AG10803 (cell line): ENCODE measurements at places on chromosomes 2 and 18.

DNA sequence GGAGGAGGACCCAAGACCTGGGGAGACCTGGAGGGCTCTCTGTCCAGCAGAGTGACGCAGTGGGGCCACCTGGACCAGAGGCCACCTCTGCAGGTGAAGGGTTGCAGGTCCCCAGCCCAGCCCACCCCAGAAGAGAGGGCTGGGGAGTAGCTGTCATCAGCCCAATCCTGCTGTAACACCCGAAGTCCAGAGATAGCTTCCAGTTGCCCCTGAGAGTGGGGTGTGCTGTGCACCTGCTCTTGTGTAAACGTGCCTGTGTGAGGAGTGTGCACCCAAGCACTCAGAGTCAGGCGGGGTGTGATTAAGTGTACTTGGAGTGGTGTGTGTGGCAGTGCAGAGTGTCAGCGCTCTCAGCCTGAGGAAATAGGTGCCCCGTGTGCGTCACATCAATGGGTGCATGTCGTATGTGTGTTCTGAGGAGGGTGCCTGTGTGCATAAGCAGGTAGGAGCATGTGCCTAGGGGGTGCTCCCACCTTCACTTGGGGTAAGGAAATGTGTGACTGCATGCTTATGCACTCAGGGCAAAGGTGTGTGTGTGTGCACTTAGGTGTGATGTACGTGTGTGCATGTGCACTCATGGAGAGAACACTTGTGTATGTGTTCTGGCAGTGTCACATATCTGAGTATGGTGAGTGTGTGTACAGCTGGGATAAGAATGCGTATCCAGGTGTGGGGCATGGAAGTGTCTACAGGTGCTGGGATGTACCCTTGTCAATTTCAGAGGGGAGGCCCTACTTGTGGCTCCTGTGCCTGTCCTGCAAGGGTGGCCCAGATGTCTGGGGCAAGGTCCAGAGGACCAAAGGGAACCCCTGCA is 672 bp downstream of the ATP6V1B1 start:
- no peak for DNase-seq

DNA sequence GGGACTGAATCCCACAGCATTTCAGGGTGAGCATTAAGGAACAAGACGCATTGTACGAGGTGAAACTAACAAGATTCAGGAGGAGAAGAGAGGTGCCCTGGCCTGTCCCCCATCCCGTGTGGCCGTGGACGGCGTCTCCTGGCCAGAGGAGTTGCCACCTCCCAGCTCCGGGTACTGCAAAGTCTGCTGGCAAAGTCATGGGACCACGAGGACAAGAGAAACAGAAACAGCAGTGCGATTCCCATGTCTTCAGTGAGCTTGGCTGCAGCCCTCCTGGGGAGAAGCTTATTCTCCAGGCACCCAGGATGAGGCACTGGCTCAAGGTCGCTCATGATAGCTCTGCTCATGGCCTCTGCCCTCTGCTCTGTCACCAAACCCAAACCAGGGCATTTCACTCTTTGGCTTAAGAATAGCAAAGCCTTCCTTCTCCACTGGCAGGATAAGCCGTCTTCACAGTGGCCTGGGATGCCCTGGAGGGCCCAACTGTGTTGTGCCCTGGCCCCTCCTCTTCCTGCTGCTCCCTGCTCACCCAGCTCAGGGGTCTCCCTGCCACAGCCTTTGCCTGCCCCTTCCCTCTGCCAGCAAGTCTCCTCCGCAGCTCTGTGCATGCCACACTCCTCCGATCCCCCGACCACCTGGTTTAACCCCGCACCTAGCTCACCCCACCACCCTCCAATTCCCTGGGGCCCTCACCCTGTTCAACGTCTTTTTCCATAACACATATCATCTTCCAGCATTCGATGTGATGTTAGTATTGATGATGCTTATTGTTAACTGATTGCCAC is 144.8 kb downstream of the PXDN start:
- DNase-seq, result no peak

DNA sequence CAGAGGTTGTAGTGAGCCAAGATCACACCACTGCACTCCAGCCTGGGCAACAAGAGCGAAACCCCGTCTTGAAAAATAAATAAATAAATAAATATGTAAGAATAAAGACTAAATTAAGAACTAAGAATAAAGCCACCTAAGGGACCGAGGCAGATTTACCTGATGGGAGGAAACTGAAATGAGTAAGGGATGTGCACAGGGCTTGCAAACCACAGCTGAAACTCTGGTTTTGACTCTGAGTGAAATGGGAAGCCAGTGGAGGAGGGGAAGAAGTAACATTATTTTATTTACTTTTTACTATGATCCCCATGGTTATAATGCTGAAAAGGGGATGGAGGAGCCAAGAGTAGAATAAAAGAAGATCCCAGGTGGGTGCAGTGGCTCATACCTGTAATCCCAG is 107.3 kb downstream of the CABYR start:
- DNase-seq, result no peak

DNA sequence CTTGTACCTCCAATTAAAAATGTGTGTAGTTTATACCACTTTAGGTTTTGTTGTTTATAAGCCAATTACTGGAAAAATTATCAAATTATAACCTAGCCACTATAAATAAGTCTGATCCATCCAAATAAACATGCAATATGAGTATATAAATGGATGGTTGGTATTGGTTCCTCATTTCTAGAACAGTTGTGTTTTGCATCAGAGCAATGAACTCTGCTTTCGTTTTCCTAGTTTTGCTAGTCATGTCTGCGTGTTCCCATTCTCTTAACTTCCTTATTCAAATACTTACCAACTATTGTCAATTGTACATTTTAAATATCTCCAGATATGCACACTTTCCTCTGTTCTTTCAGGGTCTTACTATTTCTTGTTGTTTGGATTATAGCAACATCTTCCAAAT is 641.7 kb downstream of the NR4A2 start:
- DNase-seq, result no peak

DNA sequence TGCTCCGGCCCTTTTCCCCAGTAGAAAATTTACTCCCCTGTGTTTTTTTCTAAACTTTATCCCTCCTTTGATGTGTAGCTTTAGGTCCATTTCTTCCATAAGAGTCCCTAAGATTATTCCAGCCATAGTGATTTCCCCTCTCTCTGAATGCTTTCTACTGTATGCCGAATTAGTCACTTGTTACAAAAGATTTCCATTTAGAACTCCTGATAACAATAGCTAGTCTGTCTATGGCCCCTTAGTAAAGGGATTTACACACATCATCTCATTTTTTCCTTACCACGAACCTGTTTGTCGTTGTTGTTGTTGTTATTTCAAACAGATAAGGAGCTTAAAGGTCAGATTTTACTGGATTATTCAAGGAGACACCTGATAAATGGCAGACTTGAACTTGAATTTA is 256.1 kb downstream of the PAX3 start:
- DNase-seq, result no peak

- DNase-seq, result no peak
Measured at GRCh38 chr18:27017901-27018500, 152.5 kb upstream of the AQP4 start.

- DNase-seq, result peak; percentile 73
Measured at GRCh38 chr2:225004597-225004996, 37.7 kb downstream of the DOCK10 start.

GRCh38 chr2:10646153-10646552 is 43.6 kb downstream of the NOL10 start:
- no peak for DNase-seq

DNA sequence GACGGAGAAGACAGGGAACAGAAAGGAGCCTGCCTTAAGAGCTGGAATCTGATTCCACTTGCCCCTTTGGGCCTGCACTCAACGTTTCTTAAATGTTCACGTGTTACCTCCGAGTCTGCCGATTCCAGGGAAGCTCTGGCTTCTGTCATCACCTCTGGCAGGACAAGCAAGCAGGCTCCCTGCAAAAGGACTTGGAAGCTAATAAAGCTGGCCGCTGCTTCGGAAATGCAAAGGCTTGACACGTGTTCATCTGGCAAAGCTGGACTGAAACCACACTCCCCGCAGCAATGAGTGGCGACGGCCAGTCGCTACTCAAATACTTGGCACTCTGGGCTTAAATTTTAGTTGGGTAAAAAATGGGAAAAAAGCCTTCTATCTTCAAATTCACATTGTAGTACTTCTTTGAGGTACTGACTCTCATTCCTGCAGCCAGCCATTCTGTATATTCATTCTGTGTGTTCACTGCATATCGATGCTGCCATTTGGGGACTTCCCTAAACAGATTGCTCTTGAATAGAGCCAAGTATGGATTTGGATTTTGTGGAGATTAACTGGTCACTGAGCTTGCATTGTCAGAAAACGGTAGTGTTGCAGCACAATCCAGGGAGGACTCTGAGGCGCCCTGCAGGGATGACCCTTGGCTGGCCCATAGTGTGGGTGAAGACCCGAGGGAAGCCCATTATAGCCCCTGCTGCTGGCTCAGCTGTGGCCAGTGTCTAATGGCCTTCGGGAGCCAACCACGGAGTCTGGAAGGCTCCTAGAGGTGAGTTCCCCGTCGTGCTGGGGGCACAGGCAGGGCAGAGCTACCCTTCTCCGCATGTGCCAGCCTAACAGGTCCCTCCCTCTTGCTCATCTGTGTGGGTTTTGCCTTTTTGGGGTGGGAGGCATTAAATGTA is 231.5 kb downstream of the PRKCE start:
- peak; percentile 93 for DNase-seq

DNA sequence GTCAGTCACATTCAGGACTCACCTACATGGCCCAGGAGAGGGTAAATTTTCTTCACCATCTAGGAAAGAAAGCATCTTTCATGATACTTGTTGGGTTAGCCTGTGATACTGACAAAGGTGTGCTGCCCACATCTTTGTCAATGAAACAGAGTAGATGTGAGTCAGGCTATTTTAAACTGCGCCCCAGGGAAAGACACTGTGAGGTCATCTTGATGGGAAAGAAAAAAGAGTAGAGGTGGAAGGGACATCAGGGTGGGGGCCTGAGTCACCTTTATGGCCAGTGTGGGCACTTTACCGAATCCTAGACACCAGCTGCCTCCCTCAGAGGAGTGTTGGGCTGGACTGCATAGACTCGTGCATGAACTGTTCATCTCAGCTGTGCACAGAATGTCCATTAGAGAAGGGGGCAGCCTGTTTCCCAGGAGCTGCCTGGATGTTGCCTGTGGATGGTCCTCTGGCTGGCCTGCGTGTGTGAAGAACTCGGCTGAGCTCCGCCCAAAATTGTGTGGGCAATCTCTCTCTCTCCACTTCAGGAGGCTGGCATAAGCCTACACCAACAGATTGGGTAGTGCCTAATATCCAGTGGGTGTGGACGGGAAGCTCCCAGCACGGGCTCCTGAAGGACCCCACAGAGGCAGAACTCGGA is 278.7 kb upstream of the PXDN start:
- DNase-seq, result no peak

GRCh38 chr18:500632-501405 is at the start of gene COLEC12:
Gene COLEC12 (minus strand): TSS chr18:500701. CDS start chr18:500514, 187 bp downstream.
- DNase-seq, result peak; percentile 34

GRCh38 chr2:68770271-68771111 is 35.9 kb downstream of the ARHGAP25 start:
- no peak for DNase-seq

- peak; percentile 90 for DNase-seq
Measured at GRCh38 chr18:59249199-59249774, 24.0 kb downstream of the RAX start.

GRCh38 chr2:241224018-241224850 is 35.8 kb downstream of the ANO7 start:
- DNase-seq, result peak; percentile 54

DNA sequence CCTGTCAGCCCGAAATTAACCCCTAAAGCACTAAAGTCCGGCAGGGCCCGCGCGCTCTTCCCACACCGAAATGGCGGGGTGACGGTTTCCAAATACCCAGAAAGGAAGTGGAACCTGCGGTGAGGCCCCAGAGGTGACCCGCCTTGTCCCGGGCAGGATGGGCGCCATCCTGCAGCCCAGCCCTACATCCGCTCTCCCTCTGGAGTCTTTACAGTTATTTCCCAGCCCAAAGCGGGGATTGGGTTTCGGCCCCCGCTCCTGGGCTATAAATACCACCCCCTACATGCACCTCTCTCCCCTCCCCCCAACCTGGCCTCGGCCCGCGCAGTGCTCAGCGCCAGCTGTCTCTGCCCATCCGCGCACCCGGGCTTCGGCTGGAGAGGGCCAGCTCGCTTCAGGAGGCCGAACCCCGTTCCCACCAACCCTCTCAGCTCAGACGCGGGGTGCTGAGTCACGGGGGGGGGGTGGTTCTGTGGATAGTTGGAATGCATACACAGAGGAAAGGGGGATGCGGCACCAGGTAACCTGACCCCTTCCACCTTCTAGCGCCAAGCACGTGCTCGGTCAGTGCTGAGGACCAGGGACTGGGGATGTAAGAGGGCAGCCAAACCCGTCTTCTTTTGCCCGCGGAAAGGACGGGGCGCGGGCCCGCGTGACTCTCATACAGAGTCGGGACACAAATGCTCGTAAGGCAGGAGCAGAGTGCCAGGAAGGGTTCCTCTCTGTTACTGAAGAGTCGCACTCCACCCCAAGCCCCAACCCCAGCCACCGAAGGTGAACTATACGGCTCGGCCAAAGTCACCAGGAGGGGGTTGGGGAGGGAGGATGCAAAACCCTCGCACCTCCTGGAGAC is at the start of gene TUBA4B:
TSS of gene TUBA4B (plus strand) at position 344 of the 853 bp plus-strand sequence. CDS start at position 509, 165 bp downstream.
- no peak for DNase-seq

DNA sequence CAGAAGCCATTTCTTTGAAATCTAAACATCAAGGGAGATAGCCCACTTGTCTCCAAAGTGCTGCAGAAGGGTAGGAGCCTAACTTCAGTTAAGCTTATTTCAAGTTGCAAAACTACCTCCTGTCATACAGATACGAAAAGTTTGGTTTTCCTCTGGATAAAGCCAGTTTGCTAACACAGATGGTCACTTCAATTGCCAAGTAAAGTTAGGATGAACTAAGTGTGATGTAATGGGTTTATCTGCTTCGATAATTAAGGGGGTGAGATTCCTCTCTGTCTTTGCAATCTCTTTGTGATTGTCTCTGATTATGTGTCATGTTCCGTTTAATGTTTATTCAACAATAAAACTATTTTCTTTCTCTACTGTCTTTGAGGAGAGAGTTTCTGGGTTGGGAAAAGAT is 156.4 kb downstream of the SLC39A10 start:
- DNase-seq, result peak; percentile 5

DNA sequence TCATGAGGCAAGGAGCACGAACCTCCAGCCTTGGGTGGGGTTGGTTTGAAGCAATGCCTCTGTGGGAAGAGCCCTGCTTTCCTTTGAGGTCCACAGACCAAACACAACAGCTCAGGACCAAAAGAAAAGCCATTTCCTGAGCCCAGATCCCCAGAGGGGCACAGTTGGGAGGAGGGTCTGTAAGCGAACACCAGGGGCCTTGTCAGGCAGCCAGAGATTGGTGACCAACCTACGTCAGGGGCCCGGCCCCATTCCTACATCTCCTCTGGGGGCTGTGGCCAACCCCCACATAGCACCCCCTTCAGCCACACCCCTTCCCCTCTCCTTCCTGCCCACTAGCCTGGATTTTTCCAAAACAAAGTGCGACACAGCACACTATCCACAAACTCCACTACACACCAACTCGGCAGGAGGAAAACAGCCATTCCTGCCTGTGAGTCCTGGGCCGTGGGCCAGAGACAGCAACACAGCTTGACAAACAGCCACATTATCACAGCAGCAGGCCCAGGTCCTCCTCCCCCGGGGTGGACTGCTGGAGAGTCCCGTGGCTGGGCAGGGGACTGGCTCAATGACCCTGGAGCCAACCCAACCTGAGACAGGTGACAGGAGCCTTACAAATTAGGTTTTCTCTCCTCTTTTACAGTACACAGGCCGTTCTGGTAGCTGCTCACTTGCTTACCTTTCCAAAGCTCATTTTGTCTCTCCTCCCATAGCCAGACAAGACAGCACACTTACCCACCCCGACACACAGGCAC is 98.8 kb downstream of the TNS1 start:
- DNase-seq, result peak; percentile 62

- DNase-seq, result peak; percentile 3
Measured at GRCh38 chr2:38666556-38666910, 619 bp downstream of the GALM start.

GRCh38 chr2:240556553-240557100 is 1.2 kb downstream of the ANKMY1 start:
- peak; percentile 48 for DNase-seq
